ENCODE measurements at places on chromosomes 4 and X. TPM values are rescaled to one million over a fixed set of nuclear protein-coding genes. Genes with fewer than 3 reads are reported as not detected.

PDE5A gene
- total RNA-seq = 55.8 TPM

- DNase-seq = no peak
Observed at GRCh38 chrX:143635915-143636314, at the start of gene SLITRK4. Gene SLITRK4, minus strand, starts transcription at chrX:143636101. Its CDS starts 4,993 bp downstream, at chrX:143631108.

DNA sequence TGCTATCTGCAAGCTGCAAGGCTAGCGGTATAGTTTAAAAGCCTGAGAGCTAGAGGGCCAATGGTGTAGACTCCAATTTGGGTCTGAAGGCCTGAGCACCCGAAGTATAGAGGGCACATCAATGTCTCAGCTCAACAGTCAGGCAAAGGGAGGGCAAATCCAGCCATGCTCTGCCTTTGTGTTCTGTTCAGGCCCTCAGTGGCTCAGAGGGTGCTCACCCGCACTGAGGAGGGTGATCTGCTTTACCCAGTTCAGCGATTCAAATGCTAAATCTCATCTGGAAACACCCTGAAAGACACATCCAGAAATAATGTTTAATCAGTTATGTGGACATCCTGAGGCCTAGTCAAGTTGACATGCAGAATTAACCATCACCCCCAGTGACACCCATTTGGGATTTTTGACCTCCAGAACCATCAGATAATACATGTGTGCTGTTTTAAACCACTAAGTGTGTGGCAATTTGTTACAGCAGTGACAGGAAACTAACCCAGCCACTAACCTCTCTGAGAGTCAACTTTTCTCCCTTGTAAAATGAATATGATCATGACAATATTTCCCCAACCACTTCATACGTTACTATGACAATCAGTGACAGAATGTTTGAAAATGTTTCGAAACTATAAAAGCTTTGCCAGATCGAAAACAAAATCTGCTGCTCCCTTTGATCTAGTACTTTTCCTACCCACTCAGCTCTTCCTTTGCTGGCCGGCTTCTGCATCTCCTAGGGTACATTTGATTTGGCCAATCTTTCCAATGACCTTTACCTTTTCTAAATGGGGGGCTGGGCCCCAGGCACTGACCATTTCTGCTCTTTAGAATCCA lies 8.4 kb upstream of the TBL1X start:
- no peak for DNase-seq

GRCh38 chr4:58507079-58507478 lies 1396.9 kb upstream of the IGFBP7 start:
- no peak for DNase-seq

DNA sequence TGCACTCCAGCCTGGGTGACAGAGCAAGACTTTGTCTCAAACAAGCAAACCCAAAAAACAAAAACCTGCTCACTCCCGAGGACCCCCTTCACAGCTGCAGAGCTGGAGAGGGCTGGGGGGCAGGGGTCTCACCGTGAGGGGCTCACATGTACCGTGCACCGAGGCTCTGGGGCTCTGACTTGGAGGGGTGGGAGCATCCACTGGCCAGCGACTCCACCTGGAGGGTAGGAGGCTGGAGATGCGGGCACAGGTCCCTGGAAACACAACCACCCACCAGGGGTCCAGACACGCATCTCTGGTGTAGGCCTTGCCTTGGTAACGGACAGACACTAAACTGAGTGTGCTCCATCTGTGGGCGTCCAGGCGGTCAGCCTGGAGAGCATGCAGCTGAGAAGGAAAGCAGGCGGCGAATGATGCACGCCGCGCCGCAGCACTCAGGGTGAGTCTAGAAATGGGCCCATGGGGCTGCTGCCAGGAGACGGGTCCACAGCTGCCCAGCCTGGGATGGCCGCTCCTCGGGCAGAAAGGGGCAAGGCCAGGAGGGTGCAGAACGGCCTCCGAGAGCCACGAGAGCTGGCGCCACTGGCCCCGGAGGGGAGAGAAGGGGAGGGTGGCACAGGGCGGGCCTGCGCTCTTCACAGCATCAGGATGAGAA lies 26.1 kb downstream of the PPP2R3B start:
- no peak for DNase-seq

DNA sequence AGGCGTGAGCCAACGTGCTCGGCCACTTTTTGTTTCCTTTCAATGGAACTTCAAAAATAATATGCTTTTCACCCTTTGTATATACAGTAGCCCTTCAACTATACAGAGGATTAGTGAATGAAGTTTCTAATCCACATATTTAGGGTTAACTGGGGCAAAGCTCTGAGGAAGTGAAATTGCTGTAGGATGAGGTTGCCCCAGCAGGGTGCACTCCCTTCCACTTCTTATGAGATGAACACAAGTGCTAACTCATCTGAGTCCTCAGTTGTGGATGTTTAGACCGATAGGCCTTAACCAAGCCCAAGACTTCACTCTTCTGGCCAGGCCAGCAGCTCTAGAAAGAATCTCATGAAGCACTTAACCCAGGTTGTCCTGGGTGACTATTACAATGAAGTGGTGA lies 29.1 kb upstream of the CT55 start:
- no peak for DNase-seq

DNA sequence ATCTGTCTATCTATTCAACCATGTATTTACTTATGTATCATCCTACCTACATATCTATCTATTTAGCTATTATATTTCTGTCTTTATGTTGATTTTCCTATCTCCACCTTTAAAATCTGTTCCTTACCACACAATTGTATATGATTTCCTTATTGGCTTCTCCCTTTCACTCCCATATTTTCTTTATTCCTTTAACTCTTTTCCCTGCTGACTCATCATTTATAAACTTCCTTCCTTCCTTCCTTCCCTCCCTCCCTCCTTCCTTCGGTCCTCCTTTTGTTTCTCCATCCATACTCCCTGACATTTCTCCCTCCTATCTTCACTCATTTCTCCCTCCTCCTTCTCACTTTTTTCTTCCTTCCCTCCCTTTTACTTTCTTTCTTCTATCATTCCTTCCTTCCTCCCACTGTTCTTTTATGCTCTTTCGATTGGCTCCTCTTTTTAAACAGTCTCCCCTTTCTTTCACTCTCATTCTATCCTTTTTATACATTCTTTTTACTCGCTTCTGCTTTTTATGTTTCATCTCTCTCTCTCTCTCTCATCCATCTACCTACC lies 100.3 kb downstream of the RBMX2 start:
- no peak for DNase-seq

ADAM29 gene
- total RNA-seq = not detected

ZNF41 gene
- 11.6 TPM for total RNA-seq

GRCh38 chr4:86319390-86319789 lies 40.5 kb downstream of the MAPK10 start:
- no peak for DNase-seq

DNA sequence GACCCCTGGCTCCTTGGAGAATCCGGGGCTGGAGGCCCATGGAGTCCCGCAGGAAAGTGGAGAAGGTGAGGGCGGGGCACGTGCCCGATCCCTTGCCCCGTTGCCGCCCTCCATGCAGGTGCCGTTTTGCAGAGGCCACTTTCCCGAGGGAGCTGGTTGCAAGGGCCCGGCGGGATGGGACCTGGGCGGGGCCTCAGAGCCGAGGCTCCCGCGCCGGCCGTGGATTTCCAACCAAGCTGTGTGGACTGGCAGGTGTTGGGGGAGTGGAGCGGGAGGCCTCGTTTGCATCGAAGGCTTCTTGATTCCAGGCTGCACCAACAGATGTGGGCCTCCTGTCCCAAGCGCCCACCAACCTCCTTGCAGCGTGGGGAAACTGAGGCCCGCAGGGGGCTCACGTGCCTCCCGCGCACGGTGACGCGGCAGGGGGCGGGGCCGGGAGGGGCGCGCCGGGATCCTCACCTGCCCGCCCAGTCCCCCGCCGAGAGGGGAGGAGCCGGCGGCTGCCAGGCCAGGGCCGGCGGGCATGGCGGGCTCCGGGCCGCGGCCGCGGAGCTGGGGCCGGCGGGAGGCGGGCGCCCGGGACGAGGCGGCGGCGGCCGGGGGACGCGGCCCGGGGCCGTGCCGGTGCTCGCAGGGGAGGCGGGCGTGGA lies 24.9 kb downstream of the SH3BP2 start:
- DNase-seq = no peak

DNA sequence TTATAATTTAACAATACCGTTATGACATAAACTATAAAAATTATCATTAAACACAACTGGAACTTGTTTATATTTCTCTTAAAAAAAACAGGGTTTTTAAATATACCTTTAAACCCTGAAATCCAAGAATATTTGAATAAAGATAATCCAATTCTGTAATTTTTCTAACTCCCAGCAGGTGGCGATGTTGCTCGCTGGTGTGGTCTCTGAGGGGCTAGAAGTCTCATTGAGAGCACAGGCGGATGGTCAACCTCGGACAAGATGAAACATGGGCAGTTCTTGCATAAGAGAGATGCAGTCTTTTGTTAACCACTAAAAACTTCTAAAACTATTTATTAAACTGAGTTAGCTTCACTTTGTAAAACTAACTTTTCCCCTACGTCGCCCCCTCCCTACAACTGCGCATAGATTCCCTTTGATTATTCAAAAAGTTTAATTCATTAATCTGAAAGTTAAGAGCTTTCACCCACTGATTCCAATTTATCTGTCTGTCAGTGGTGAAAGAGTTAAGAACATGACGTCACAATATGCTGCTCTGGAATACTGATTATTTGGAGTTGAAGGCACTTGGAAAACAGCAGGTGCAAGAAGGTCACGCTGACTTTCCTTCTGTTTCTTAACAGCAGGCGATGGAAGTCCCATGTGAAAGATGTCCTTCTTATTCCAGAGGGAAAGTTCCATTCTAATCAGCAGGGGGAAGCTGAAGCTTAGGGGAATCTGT lies 29.5 kb downstream of the DMP1 start:
- DNase-seq = peak; percentile 73

- no peak for DNase-seq
Observed at GRCh38 chrX:63350465-63350877, 661 bp downstream of the SPIN4 start.

- no peak for DNase-seq
Observed at GRCh38 chr4:87073199-87074120, 138.6 kb downstream of the AFF1 start.

GRCh38 chr4:55446578-55446922 lies 50.8 kb downstream of the TMEM165 start:
- DNase-seq = no peak

GRCh38 chr4:85370400-85371032 lies 104.4 kb upstream of the ARHGAP24 start:
- DNase-seq = peak; percentile 55

DNA sequence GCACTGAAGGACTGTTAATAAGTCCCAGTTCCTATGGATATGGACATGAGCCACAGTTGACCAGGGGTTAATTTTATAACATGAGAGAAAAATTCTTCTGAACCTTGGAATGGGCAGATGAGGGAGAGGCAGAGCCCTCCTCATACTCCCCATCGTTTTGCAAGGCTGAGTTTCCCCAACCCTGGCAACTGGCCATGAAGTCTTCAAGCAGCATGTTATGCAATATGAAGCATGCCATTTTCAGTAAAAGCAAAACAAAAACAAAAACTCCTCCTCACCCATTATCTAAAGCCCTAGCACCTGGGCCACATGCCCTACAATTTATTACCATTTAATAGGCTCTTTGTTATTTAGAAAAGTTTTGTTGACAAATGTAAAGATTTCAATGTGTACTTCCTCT lies 64.5 kb downstream of the GPC4 start:
- DNase-seq = peak; percentile 74

CENPI gene
- total RNA-seq = 4.9 TPM

EPHA5 gene
- 8.9 TPM for total RNA-seq

FAM9B gene
- not detected for total RNA-seq

DNA sequence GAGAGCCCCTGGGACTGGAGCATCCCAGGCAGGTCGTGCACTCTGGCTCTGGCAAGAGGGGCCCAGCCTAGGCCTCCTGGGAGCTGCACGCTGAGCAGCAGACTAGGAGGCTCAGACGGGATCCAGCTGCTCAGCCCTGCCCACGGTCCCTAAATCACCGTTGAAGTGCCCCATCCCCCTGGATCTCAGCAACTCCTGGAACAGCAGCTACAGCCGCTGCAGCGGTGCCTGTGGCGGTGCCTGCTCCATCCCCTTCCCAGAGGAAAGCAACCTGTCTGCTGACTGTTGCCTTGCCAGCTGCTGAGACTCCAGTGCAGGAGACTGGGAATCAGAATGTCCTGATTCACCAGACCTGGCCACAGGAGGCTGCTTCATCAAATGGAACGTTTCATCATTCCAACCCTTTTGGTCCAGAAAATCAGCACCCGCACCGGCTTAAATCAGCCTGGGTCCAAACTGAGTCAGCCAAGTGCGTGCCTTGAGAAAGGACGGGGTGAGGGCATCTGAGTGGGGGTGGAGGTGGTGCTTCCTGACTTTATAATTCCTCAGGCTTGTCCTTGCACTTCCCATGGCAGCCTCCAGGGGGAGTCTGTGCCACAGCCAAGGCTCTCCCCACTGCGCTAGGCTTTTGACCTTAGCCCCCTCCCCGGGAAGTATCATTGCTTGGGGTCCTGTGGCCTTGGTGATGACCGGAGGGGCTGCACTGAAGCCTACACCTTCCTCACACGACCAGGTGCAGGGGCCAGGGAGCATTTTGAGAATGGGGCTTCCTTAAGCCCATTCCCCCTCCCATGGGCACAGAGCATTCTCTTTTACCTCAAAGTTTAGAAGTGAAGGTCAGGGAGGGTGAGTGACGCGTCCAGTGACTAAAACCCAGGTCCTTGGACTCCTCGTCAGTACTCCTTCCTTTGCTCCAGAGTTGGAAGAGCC lies 6.5 kb downstream of the ZNF185 start:
- no peak for DNase-seq

DNA sequence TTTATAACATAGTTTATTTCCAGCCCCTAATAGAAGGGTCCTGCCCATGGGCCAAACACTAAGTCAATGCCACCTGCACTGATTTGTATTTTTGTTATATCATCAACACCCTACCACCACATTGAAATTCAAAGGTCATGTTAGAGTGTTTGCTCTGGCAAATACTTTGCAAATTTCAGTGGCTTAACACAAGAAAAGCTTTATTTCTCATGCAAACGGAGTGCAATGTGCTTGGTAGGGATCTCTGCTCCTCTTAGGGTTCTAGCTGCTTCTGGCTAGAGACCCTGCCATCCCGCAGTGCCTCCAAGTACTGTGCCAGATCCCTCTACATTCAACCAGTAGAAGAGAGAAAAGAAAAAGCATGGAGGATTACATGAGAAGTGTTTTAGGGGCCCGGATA lies 230.8 kb upstream of the TET2 start:
- no peak for DNase-seq

DNA sequence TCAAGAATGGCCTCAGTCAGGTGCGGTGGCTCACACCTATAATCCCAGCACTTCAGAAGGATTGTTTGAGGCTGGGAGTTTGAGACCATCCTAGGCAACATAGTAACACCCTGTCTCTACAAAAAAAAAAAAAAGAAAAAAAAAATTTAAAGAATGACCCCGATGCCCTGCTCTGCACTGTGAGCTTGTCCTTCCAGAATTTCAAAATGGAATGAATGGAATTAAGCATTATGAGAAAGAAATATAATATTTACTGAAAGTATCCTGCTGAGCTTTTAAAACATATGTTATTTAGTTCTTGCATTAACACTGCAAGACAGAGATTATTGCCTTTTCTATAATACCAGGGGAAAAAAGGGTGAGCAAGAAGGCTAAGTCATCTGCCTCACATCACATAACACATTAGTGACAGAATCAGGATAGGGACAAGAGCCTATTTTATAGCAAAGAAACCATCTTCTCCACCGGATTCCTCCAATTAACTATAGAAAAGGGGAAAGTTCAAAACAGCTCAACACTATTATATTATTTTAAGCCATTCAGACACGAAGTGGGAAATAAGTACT lies 41.9 kb upstream of the GAB1 start:
- no peak for DNase-seq

- DNase-seq = no peak
Observed at GRCh38 chr4:145521282-145521681, 39.6 kb downstream of the SMAD1 start.

Measured in sciatic nerve (tissue), 2 donors.